ENCODE measurements at places on chromosomes 3 and 15.

- DNase-seq = no peak
Measured at GRCh38 chr3:78878011-78878410, 889.8 kb downstream of the ROBO1 start.

GRCh38 chr3:182710557-182711157, 82.6 kb upstream of the ATP11B start:
- DNase-seq = no peak

DNA sequence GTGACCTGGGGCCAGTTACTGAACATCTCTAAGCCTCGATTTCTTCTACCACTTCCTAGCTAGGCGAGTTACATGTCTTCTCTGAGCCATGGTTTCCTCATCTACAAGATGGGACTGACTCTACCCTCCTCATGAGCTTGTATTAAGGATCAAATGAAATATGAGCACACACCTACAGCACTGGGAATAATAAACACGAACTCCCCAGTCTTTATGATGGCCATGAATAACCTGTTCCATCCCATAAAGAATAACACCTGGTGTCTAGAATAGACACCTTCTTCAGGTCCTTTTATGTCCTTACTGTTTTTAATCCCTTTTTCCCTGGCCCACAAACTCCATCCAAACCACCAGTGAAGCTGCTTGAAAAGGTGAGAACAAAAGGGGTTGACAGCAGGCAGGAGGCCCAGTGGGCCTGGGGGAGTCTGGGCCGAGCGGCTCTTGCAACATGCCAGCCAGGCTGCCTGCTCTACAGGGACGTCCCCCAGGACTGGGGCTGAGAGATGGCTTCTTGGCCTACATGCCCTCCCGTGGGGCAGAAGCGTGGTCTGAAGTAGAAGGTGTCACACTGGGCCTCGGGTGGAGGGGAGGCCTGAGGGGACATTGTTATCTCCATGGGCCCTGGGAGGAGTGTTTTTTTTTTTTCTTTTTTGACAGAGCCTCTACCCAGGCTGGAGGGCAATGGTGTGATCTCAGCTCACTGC, 178.2 kb downstream of the RAB11A start:
- DNase-seq = no peak

GRCh38 chr15:76795217-76795616, 109.9 kb downstream of the SCAPER start:
- no peak for DNase-seq

- no peak for DNase-seq
Measured at GRCh38 chr3:179081885-179082284, 10.3 kb upstream of the ZMAT3 start.

GRCh38 chr3:143810953-143811265, 37.4 kb downstream of the SLC9A9 start:
- no peak for DNase-seq

DNA sequence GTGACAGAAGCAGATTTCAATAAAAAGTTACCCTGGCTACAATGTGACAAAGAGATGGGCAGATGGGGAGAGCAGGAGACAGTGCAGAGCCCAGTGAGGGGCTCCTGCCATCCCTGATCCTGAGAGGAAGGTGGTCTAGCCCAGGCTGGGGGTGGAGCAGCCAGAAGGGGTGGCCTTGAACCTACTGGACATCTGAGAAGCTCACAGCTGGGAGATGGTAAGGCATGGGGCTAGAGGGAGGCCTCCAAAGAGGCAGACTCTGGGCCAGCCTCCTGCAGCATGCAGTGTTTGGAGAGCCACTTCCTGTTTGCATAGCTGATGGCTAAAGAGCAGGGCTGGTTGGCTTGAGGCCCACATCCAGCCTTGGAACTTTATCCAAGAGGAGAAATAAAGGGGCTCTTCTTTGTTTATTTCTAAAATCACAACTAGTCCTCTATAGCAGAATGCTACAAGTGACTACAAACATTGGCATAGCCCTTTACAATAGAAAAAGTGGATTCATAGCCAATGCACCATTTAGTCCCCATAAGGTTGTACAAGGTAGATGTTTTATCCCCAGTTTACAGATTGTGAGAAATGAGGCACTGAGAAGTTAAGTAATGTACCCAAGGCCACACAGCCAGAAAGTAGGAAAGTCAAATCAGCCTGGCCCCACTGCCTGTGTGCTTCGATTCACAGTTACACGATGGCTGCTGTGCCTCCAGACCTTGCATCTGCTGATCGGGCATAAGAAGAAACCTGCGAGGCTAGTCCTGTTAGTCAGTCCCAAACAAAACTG, 4.6 kb downstream of the EFCC1 start:
- DNase-seq = no peak

DNA sequence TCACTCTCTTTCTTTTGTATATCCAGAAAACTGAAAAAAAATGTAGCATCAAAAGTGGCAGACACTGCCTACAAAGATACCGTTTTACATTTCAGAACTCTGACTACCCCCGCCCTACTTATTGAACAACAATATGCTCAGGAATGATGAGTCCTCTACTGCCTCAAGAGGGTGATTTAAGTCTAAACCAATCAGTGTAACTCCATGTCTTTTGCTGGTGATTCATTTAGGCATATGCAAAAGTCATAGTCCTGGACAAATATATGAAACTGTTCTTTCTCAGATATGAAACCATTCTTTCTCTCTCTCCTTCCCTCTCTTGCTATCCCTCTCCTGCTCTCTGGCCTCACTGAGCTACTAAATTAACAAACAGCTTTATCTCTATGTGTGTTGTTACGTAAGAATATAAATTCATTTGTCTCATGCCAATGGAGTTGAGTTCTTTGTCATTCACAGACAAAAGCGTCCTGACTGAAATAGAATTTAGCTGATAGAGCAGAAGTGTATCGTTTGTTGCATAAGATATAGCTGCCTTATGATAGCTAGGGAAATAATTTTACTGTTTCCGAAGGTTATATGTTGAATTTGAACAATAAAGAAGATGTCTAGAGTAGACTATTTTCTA, 133.7 kb upstream of the OSTN start:
- DNase-seq = no peak

- DNase-seq = no peak
Measured at GRCh38 chr3:170734043-170734734, 135.8 kb downstream of the RPL22L1 start.

GRCh38 chr3:183527428-183528379, 27.8 kb downstream of the KLHL6 start:
- no peak for DNase-seq

DNA sequence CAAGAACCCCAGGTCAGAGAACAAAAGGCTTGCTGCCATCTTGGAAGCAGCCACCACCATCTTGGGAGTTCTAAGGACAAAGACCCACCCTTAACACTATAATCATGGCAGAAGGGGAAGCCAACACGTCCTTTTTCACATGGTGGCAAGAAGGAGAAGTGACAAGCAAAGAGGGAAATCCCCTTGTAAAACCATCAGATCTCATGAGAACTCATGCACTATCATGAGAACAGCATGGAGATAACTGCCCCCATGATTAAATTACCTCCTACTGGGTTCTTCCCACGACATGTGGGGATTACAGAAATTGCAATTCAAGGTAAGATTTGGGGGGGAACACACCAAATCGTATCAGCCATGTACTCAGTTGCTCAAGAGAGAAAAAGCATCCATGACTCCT, 21.1 kb upstream of the GBE1 start:
- no peak for DNase-seq

DNA sequence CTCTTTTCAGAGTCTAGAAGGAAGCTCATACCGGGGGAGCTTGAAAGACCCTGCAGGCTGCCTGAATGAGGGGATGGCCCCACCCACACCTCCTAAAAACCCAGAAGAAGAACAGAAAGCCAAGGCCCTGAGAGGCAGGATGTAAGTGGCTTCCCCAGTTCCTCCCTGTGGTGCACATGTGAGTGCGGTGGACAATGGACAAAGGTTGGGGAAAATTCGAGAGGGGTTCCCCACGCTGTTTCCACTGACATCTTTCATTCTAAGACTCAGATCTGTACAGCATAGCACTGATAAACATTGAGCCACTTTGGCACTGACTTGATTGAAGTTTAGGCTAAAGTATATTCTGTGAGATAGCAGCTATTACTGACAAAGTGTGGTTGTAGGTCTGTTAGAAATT, 79.5 kb upstream of the UMPS start:
- no peak for DNase-seq

DNA sequence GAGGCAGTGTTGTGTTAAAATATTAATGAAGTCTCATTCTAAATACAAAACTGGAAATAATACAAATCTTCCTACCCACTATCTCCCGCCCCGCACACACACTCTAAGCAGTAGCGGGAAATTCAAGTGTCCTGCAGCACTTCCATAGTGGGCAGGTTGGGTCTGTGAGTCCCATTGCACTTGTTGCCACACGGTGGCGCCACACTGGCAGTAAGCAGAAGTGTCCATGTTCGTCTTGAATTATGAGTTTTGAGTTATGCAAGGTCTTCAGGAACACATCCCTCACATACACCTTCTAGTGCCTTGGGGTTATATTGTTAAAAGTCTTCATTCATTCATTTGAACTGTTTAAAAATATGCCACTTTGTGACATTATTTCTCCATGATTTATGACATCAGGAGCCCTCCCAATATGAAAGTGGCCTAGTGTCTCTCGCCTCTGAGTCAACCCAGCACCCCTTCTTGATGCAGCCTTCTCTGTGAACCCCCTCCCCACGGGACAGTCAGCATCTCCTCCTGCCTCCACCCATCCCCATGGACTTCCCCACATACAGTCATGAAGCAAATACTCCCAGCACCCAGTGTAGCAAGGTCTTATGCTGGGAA, 17.6 kb upstream of the CCDC174 start:
- peak; percentile 42 for DNase-seq

GRCh38 chr3:194135516-194135805, 487 bp upstream of the HES1 start:
- DNase-seq = no peak

DNA sequence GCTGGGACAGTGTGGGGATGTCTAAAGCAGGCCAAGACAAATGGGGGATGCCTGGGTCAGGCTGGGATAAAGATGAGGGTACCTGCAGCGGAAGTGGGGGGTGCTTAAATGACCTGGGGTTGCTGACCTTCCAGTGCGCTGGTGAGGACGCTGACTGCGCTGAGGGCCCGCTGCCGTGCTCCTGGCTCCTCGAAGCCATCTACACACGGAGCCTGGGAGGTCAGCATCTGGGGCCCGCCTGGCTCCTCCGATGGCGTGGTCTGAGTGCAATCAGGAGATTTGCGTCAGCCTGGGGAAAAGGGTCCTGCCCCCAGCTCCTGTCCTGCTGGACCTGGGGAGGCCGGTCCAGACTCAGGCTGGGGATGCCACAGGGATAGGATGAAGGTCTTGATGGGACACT, 50.7 kb downstream of the SCN5A start:
- no peak for DNase-seq

GRCh38 chr15:61216519-61216918, 12.6 kb downstream of the RORA start:
- no peak for DNase-seq

- DNase-seq = no peak
Measured at GRCh38 chr15:48888836-48889235, 10.9 kb downstream of the EID1 start.

GRCh38 chr3:106345353-106346027, 476.7 kb upstream of the CBLB start:
- no peak for DNase-seq

GRCh38 chr15:52193321-52193720, 2.1 kb upstream of the GNB5 start:
- DNase-seq = no peak

DNA sequence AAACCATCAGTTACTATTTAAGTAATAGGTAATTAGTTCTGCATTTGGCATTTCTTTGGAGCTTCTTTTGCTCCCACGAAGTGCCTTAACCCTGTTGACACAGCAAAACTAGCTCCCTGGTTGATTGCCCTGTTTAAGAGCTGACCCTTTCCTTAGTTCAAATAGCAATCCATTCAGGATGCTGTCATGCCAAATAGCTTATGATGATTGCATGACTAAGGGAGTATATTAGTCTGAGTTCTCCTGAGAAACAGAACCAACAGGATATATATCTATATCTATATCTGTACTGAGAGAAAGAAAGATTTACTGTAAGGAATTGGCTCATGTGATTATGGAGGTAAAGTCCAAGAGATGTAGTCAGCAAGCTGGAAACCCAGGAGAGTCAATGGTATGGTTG, 50.3 kb upstream of the SPRED1 start:
- DNase-seq = no peak

DNA sequence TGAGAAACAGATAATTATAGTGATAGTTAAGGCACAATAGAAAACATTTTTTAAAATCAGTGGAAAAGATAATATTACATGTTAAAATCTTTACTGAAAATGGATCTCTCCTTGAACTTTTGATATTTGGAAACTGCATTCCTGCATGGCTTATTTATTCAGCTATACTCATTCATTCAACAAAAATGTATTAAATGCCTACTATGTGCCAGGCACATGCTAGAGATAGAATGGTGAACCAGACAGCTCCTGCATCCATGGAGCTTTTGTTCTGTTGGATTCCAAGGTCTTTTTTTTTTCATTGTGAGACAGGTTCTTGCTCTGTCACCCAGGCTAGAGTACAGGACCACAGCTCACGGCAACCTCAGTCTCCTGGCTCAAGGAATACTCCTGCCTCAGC, 4.5 kb downstream of the PXK start:
- no peak for DNase-seq

DNA sequence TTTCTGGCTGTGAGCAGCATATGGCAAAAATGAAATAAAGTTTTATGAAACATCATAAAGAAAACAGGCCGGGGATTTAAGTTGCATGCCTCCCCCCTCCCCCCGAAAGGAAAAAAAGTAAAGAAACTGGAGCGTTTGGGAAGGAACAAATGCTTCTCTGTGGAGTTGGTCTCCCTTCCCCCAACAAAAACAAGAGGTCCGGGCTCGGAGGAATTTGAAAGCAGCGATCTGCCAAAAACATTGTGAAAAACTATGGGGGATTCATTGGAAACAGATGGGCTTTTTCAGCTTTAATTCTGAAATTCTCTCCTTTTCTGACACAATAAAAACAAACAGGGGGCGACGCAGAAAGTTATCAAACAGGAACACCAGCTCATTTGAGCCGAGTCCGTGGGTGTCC, 17.0 kb downstream of the RGMA start:
- DNase-seq = no peak

- DNase-seq = no peak
Measured at GRCh38 chr15:99590913-99591646, 25.3 kb downstream of the MEF2A start.

- no peak for DNase-seq
Measured at GRCh38 chr3:9721700-9722060, 9.9 kb upstream of the BRPF1 start.

GRCh38 chr15:32794973-32795372, 77.2 kb downstream of the GREM1 start:
- DNase-seq = no peak

DNA sequence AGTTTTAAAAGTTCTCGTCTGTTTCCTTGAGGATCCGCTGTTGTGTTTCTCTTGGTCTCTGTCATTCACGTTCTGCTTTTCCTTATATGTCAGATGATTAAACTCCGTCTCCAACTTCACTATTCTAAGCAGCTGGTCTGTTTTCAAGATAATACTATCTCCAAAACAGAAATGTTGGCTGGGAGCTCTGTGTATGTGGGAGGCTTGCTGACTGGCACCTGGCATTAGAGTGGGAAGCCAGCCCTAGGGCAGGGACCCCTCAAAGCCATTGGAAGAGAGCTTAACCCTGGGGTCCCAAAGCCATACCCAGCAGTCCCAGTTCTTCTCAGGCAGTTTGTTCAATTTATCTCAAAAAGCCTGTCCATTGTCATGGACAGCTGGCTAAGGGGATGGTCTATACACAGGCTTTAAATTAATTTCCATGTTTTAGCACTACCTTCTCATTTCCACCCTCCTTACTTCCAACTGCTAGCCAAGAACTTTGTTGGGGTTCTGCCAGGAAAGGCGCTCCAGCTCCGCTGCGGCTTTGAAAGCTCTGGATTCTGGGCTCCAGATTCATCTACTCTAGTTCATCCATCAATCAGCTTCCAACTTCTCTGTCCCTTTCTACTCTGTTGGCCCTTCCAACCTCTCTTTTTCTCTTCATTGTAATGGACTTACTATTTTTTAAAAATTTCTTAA, 9.2 kb downstream of the BTBD1 start:
- no peak for DNase-seq

All from stimulated activated CD4-positive, alpha-beta T cell treated with anti-CD3 and anti-CD28 coated beads, Interleukin-1b, Interleukin-23, amount 100 ng/mL, for 24 hours (primary cell).